ENCODE measurements at places on chromosomes 7 and 10.
A peak's percentile ranks its signal among the peaks of the same experiment; 100 is the strongest.

- H3K27ac ChIP-seq = no peak overlapping the region
- H3K4me3 ChIP-seq = no peak overlapping the region
- H3K36me3 ChIP-seq = no peaks in the 10 kb centered on the region
These were observed 104.3 kb downstream of the CUL2 start for GRCh38 chr10:34985823-34986222.

DNA sequence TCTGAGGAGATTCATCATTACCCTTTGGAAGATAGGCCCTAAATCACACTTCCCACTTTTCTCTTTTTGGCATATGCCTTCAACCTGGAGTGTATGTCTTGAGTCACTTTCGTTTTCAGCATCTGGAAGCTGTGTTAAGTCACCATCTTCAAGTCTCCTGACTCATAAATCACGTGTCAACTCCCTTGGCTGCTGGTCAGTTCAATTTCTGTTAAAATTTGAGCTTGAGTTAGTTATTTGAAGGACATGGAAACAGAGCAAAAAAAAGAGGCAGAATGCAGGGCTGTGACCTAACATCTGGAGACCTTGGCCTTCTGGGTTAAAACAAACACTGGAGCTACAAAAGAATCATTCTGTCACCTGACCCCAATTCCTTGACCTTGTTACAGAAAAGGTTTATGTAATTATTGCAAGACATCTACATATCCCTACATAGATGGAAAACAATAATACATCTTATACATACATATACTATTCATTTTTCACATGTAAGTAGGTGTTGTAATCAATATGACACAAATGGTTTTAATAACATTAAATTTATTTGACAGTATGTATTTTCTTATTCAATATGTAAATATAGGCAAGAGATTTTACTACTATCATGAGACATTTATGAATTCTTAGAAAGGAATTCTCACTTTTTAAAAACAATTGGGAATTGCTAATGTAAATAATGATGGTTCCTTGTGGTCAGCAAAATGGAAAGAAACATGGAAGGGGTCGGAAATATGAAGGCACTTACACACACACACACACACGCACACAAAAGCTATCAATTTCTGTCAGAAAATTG lies 169.7 kb upstream of the PHYHIPL start:
- no peak for DNase-seq
- no peaks in the 10 kb centered on the region for H3K36me3 ChIP-seq
- H3K27me3 ChIP-seq = no peaks in the 10 kb centered on the region
- H3K4me3 ChIP-seq = no peak overlapping the region
- H3K4me1 ChIP-seq = no peaks in the 10 kb centered on the region
- no peak overlapping the region for H3K27ac ChIP-seq

DNA sequence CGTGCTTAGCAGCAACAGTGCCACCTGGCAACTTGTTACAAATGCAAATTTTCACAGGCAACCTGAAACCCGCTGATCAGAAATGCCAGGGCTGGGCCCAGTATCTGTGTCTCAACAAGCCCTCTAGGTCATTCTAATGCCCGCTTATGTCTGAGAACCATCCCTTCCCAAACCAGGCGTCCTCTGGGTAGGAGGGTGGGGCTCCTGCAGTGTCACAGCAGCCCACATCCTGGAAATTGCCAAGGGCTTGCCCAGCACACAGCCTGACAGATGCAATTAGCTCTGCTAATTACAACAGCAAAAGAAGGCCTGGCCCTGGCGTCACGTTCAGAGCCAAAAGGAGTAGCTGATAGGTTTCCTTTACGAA lies 15.9 kb downstream of the ITPRIP start:
- no peaks in the 10 kb centered on the region for H3K36me3 ChIP-seq
- peak overlapping the region; percentile 31 for H3K27ac ChIP-seq
- DNase-seq = peak; percentile 61
- peaks cover 84% of the 10 kb centered on the region for H3K4me1 ChIP-seq
- H3K27me3 ChIP-seq = no peaks in the 10 kb centered on the region

DNA sequence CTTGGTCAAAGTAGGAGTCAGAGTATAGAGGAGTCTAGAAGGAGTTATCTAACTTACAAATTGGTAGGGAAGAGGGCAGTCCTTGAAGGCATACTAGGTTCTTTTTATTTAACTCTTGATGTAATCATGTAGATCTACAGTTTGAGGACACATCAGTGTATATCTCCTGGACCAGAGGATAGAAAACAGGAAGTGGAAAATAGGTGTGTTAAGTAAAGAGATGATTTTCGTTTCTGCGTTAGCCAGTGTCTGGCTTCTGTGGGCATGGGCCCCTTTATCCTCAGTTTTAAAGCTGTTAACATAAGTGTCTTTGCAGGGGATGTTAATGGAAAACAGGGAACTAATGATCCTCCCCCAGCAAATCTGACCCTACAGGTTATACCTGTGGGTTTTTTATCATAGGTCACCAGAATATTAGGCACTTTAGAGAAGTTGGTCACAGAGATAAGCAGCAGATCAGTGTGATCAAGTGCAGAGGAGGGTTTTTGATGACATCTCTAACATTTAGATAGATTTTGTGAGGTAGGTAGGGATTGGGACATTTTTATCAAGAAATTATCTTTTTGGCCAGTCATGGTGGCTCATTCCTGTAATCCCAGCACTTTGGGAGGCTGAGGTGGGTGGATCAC lies 58.6 kb upstream of the PRSS1 start:
- no peak overlapping the region for H3K4me3 ChIP-seq
- no peaks in the 10 kb centered on the region for H3K27me3 ChIP-seq
- DNase-seq = no peak
- H3K36me3 ChIP-seq = no peaks in the 10 kb centered on the region
- no peak overlapping the region for H3K27ac ChIP-seq
- peaks cover 14% of the 10 kb centered on the region for H3K4me1 ChIP-seq

DNA sequence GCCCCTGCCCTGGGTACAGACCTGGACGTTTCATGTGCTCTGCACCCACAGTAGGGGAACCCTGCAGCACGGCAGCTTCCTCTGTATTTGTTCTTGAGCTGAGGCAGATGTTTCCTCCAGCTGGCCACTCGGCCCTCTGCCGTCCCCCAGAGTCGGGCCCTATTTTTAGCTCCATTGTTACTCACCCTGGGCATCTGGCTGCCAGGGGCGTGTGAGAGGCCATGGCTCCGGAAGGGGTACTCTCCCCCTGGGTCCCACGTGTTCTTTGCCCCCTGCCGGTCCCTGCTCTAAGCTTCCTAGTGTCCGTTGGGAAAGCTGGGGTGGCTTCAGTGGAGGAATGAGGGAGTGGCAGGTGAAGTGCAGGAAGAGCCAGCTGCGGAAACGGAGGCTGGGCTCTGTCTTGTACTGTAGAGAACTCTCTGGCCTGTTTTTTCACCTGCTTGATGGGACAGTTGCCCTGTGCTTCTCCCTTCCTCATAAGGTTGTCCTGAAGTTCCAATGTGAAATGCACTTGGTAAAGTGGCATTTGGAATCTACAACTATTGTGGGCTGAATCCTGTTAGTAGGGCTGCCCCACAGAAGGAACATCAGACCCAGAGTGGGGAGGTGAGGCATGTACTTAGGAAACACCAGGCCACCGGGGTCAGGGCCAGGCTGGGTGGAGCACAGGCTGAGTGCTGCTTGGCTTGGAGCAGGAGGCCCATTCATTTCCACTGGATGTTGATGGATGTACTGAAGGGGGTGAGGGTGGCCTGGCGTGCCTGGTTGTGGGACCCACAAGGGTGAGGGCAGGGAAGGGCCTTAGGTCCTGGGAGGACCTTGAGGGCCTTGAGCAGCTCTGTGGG lies 30.6 kb downstream of the PALD1 start:
- H3K27ac ChIP-seq = no peak overlapping the region
- no peak for DNase-seq
- H3K4me3 ChIP-seq = no peak overlapping the region
- no peaks in the 10 kb centered on the region for H3K27me3 ChIP-seq
- H3K36me3 ChIP-seq = no peaks in the 10 kb centered on the region

- no peak overlapping the region for H3K4me3 ChIP-seq
- H3K4me1 ChIP-seq = no peaks in the 10 kb centered on the region
- no peak for DNase-seq
- H3K27ac ChIP-seq = no peak overlapping the region
- H3K36me3 ChIP-seq = no peaks in the 10 kb centered on the region
These were observed 8.2 kb upstream of the PTTG1IP2 start for GRCh38 chr7:90461219-90461618.
